ENCODE measurements at places on chromosomes 2 and 18. TPM values are rescaled to one million over a fixed set of nuclear protein-coding genes. Genes with fewer than 3 reads are reported as not detected.

- no peak for DNase-seq
These were observed 38.7 kb upstream of the GLS start for GRCh38 chr2:190841707-190842505.

DNA sequence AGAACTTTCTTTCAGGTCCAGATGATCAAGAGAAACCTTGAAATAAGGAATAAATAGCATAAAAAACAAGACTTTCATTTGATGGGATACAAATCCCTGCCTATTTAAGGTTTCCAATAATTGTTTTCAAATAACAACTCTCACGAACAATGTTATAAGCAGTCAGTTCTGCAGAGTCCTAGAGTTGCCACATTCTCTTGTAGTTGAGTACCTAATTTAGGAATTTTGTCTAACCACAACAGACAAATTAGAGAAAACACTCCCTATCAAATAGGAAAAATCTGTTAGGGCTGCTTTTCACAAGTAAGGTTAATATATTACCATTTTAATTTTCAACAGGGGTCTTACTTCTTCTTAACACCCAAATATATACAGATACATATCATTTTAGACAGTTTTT is 130.1 kb upstream of the CDH20 start:
- no peak for DNase-seq

DNA sequence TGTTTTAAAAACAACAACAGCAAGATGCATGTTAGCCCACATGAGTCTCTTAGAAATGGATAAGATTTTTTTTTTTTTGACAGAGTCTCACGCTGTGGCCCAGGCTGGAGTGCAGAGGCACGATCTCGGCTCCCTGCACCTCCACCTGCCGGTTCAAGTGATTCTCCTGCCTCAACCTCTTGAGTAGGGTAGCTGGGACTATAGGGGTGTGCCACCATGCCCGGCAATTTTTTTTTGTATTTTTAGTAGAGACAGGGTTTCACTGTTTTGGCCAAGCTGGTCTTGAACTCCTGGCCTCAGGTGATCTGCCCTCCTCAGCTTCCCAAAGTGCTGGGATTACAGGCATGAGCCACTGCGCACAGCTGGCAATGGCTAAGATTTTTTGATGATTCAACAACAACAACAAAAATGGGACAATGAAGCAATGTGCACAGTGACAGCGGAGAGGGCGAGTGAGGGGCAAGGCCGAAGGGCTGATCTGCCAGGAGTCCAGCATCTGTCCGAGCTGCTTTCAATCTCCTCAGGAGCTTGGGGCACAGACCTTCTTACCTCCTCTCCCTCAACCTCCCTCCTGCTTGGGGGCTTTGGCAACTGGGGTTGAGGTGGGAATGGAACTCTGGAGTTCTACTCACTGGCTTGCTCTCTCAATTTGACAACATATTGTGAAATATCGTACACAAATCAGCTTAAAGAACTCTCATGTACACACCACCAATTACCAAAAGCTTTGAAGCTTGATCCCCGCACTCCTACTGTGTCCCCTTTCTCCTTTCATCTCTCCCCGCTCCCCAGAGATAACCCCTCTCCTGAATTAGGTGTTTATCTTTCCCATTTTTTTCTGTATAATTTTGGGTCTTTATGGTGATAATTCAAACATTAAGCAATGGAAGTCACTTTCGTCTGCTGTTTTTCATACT is 3.4 kb downstream of the ABCG8 start:
- DNase-seq = no peak

GRCh38 chr2:236085647-236086046 is 82.5 kb downstream of the GBX2 start:
- DNase-seq = no peak

DNA sequence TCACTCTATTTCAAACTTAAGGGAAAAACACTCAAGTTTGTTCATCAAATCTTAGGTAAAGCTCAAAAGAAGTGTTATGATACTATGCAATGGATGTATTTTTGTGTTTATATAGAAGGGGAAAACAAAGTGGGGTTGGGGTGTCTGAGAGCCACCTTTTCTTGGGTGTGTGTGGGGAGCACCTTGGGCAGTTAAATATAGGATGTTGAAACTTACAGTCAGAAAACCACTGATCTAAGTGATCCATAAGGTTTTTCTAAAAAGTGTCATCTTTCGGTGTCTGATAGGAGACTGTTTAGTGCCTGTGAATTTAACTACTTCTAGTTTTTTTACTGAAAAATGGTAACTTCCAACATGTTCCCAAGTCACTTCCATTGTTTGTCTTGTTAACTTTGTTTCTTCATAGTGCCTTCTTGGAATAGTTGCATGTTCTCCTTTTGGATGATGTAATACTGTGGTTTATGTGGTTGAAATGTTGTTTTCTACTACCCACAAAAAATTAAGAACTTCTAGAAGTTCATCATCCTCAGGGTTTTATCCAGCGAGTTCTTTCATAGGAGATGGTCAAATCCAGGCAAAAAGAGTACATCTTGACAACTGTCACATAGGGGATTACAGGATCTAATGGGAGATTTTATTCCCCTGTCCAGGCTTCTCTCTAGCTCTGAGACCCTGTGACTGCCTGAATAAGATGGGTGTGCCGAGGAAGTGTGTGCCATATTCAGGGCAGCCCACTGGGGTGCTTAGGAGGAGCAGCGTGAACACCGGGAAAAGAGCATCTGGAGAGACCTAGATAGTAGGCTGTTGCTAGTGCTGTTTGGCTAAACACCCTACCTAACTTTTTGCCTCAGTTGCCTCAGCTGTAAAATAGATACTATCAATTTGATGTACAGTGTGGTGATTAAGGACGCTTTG is 46.2 kb downstream of the CAB39 start:
- DNase-seq = no peak

- no peak for DNase-seq
These were observed 35.4 kb upstream of the LRP2 start for GRCh38 chr2:169397697-169398096.

DNA sequence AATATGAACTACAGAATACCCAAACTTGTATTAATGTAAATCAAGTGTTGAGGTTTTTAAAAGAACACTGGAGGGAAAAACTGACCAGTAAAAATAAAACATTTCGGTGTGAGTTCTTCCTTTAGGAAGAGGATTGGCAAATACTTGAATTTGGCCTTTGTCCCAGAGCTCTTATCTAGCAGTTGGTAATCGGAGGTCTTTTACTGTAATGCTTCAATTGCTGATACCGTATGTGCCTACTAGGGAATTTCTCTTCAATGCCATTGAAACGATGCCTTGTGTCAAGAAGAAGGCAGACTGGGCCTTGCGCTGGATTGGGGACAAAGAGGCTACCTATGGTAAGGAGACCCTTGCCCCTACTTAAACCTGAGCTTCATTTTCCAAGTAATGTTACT is 4.1 kb downstream of the RRM2 start:
- DNase-seq = no peak

GRCh38 chr2:163735685-163736432 is at the start of gene FIGN:
TSS of gene FIGN (minus strand) at chr2:163736008. CDS start at chr2:163734927, 1,081 bp downstream.
- peak; percentile 81 for DNase-seq

DNA sequence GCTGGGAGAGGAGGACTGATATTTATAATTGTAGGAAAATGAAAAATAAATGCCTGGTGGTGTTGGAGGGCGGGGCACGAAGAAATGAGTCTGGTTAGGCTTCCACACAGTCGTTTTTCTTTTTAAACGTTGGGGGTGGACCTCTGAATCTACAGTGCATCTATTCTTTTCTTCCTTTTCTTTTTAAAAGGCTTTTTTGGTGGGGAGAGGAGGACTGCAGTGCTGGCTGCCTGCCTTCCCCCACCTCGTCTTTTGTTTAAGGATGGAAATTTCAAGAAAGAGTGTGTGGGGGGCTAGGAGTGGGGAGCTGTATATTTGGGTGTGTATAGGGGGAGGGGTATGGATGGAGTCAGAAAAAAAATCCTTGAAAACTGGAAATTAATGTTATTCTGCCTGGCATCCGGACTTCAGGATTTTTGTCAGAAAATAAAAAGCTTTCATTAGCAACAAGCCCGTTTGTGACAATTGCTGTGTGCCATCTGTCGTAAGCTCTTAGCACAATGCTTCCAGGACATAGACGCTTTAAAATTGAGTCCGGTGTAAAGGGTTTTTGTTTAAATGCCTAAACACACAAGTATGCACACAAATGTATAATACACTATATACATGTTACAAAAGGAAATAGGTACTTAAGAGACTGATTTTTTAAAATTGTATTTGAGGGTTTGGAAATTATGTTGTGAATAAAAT is 1.1 kb downstream of the MAP2 start:
- DNase-seq = no peak

DNA sequence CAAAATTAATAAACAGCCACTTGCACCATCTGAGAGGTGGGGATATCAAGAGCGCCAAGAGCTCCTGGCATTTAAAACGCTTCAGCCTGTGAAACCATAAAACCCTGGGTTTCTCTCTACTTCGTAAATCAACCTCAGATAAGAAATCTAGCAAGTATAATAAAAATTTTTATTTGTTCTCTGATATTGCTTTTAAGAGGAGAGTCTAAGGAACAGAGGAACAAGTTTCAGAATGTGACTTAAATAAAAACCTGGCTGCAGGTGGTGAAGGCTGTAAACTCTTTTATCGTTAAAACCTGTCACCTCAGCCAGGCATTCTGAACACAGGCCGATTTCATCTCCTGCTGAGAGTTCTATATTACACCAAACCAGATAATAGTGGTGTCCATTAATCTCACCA is 9.9 kb downstream of the DYTN start:
- no peak for DNase-seq

DNA sequence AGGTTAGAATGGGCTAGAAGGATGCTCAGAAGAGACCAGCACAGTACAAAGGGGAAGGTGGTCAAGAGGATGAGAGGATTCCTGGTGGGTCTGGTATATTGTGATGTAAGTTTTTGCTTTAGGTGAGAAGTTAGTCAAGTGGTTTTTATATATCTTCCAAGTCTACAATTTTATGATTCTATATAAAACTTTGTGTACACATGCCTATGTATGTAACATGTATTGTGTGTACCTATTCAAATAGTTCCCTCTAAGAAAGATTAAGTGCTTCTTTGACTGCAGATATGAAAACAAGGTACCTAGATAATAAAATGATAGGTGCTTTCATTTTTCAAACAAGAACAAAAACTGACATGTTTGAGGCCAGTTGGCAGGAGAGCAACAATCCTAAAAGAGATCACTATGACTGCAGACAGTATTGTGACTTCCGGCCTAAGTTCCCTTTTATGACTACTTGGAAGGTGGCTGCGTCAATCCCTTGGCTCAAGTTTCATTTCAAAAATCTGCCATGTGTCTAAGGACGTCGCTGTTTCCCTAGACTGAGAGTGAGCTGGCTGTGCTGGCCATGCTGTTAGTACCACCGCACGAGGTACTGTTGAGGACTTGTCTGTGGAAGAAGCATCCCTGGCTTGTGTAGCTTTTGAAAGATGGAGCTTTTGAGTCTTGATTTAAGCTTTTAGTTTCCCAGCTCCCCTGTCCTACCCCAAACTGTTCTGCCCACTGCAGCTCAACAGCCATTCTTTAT is 123.1 kb downstream of the PRPF40A start:
- no peak for DNase-seq

- DNase-seq = no peak
These were observed 31.9 kb downstream of the EXOC6B start for GRCh38 chr2:72793798-72794440.

- DNase-seq = no peak
These were observed 294.0 kb upstream of the ETAA1 start for GRCh38 chr2:67103157-67103556.

- DNase-seq = no peak
These were observed 1305.5 kb upstream of the NXPH2 start for GRCh38 chr2:140085674-140086073.

- no peak for DNase-seq
These were observed 579 bp upstream of the ITM2C start for GRCh38 chr2:230864122-230864604.

GRCh38 chr18:68766433-68766832 is 31.4 kb upstream of the CCDC102B start:
- DNase-seq = no peak

DNA sequence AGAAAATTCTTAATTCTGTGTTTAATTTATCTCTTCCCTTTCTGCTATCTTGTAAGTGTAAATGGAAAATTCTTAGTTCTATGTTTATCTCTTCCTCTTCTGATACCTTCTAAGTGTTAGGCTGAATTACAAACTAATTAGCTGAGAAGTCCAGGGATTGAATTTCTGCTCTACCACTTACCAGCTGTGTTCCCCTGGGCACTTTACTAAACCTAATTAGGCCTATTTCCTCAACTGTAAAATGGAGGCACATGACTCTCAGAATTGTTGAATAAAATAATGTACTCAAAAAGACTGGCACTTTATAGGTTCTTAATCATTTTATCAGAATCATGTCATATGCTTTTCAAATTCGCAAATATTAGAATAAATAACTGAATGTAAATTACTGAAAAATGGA is 146.3 kb downstream of the MAP2 start:
- DNase-seq = no peak

GRCh38 chr18:8994603-8995002 is 107.9 kb upstream of the NDUFV2 start:
- no peak for DNase-seq

GRCh38 chr18:29078273-29078672 is 901.3 kb upstream of the CDH2 start:
- DNase-seq = no peak

- no peak for DNase-seq
These were observed 31.3 kb downstream of the KIAA2012 start for GRCh38 chr2:202104286-202104870.

- DNase-seq = no peak
These were observed 62.5 kb downstream of the MRO start for GRCh38 chr18:50757358-50757757.

DNA sequence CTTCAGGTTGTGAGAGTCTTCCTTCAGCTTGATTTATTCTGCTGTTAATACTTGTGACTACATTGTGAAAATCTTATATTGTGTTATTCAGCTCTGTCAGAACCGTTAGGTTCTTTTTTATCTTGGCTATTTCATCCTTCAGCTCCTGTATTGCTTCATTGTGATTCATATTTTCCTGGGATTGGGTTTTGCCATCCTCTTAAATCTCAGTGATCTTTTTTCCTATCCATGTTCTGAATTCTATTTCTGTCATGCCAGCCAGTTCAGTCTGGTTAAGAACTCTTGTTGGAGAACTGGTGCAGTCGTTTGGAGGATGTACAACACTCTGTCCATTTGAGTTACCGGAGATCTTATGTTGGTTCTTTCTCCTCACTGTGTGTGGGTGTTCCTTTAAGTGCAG is 19.1 kb downstream of the MSTN start:
- no peak for DNase-seq

DNA sequence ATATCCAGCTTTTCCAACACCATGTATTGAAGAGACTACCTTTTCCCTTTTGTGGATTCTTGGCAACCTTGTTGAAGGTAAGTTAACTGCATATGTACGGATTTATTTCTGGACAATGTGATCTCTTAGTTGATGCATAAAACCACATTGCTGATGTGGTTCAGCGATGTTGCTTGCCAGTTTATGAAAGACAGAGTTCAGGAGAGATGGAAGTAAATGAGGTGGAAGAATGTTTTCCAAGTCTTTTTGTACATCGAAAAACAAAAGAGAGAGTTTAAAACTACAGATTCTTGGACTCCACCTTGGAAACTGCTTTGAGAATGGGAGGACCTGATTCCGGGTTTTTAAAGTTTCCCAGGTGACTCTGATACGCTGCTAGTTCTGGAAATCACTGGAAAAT is 43.8 kb downstream of the MOB4 start:
- DNase-seq = no peak

The REV1 gene
- 42.8 TPM for total RNA-seq

The CCDC74B gene
- 0.44 TPM for total RNA-seq

The IL1F10 gene
- total RNA-seq = not detected

The SETBP1 gene
- 10.3 TPM for total RNA-seq

The NDUFB3 gene
- total RNA-seq = 466 TPM

The NOSTRIN gene
- 14.7 TPM for total RNA-seq

The L3MBTL4 gene
- total RNA-seq = 3.5 TPM

The C18orf54 gene
- 1.4 TPM for total RNA-seq

The RAB27B gene
- 0.16 TPM for total RNA-seq

The TRIM54 gene
- total RNA-seq = 285 TPM

The CAPN14 gene
- total RNA-seq = 0.27 TPM
